ENCODE measurements at places on chromosomes 5 and 9.

GRCh38 chr5:91928754-91929521, 545.8 kb upstream of the ARRDC3 start:
- DNase-seq = no peak

GRCh38 chr5:131394128-131394527, 130.3 kb downstream of the CDC42SE2 start:
- DNase-seq = no peak

DNA sequence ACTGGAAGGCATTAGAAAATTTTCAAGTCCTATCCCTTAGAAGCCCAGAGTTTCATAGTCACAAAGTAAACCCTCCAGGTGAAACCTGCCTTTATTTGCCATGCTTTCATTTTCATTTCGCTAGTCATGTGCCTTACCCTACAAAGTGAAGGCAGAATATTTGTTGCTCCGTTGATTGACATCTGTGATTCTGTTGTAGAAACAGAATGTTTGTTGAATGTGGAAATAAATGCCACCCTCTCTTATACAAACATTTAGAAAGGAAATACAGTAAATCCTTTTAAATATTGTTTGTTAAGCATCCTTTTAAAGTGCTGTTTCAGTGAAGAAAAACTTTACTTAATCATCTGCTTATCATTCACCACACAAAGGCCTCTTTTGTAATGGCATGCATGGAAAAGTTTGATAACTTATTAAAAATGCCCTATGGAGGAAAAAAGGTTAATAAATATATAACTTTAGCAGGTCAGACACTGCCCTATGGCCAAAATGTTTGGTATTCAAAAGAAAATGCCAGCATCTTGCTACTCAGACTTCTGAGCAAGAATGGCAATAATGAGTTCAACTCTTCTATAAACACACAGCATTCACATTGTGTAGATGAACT, 34.3 kb upstream of the CAST start:
- DNase-seq = no peak

- no peak for DNase-seq
These were observed 49.7 kb upstream of the GRAMD2B start for GRCh38 chr5:126373375-126374108.

DNA sequence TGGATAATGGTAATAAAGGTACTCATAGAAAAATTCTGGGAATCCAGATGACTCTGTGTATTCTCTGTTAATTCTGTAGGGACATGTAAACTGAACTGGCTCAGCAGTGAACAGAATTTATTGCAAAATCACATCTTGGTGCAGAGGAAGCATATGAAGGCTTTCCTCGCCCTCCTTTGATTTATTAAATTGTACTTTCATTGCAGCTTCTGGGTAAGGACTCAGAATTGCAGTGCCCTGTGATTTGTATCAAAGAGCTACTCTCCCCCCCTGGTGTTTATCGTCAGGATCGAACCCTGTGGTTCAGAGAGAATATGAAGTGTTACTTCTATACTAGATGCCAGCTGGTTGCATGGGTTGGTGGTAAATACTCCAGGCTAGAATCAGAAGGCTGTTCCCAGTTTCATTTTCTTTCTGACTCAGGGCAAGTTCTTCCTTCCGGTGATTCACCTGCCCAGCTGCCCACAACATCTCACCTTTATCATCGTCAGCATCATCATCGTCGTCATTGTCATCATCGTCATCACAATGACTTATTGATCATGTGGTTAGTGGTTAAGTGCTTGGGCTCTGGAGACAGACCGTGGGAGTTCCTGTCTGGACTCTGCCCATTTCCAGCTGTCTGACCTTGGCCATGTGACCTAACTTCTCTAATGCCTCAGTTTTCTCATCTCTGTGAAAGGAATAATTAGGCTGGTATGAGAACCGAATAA, 238.8 kb downstream of the ARHGAP26 start:
- no peak for DNase-seq

DNA sequence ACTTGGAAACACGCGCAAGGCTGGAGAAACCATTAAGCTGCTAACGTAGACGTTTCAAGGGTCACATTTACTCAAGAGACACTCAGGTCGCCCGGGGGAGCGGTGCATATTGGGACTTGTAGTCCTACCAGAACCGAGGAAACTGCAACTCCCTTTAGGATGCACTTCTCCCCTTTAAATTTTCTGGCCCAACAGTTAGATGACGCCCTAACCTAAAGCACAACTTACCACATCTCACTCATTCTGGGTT, 384 bp upstream of the DMXL1 start:
- peak; percentile 72 for DNase-seq

- DNase-seq = no peak
These were observed 126.0 kb upstream of the ERCC6L2 start for GRCh38 chr9:95749493-95749892.

GRCh38 chr5:150655221-150655620, 5.8 kb upstream of the MYOZ3 start:
- DNase-seq = no peak

DNA sequence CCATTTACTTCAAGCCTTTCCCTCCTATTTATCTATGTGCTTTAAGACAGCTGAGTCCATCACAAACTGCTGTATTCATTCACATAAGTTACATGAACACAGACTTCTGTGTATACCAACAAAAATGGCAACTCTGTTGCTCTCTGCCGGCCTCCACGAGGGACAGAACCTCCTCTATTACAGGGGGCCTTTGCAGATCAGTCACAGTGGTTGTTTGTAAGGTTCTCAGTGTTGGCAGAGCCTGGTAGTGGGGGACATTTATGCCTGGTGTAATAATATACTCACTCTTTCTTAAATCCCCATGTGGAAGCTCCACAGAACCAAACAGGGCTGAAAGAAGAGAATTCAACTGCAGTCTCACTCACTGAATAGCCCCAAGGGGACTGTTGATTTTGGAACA, 76.5 kb downstream of the SLC1A1 start:
- DNase-seq = no peak

DNA sequence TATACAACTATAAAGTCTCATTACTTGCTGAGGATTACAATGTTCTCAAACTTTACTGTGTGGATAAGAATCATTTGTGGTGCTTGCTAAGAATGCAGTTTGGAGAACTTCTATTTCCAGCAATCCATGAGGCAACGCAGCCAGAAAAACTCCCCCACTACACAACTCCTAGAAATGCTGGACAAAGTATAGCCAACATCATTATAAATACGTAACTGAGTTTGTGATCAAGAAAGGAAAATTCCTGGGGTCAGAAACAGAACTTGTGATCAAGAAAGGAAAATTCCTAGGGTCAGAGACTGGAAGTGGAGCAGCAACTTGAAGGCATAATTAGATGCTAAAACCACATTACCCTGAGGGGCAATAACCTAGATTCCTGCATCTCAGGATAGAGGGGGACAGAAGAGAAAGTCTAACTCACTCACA, 81.1 kb downstream of the MAT2B start:
- DNase-seq = no peak

- DNase-seq = no peak
These were observed 59.3 kb upstream of the RNU6ATAC start for GRCh38 chr9:134223591-134224122.

GRCh38 chr9:81489046-81489445, 200.3 kb downstream of the TLE1 start:
- DNase-seq = no peak

DNA sequence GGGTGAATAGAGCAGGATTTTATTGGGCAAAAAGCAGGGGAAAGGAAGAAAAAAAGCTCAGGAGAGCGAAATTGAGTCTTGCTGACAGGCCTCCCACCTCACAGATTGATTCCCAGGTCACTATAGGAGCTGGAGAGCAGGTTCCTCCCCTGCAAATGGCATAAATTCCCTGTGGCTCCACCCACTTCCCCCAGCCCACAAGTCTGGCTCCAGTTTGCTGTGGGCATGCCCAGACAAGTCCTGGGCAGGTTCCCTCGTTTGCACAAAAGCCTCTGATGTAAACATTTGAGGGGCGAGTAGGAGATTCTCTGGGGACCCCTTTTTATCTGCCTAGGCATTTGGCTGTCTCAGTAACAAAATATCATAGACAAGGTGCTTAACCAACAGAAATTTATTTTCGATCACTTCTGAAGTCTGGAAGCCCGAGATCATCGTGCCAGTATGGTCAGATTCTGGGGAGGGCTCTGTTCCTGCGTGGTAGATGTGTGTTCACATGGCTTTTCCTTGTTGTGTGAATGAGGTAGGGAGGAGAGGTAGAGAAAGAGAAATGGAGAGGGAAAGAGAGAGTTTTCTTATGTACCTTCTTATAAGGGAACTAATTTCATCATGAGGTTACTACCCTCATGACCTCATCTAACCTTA, 614.5 kb downstream of the MAT2B start:
- no peak for DNase-seq

DNA sequence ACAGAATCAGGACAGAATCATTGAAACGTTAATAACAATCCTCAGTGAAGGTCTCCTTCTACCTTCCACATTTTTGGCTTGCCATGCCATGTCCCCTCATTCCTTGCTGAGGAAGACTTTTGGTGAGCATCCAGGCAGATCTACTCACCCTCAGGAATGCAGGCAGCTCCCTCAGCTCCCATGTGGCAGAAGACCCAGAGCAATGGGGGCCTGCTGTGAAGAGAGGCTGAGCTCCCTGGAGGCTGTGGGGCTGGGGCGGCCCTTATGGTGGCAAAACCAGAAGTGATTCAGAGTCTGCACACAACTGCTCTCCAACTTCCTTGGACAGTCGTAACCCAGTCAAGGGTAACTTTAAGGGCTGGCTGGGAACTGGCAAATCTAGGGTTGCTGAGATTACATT, 247.2 kb upstream of the EFNA5 start:
- no peak for DNase-seq

GRCh38 chr9:40928803-40929487, 199.5 kb downstream of the FOXD4L6 start:
- DNase-seq = no peak

- peak; percentile 40 for DNase-seq
These were observed 13.1 kb downstream of the DIAPH1 start for GRCh38 chr5:141605523-141606277.

DNA sequence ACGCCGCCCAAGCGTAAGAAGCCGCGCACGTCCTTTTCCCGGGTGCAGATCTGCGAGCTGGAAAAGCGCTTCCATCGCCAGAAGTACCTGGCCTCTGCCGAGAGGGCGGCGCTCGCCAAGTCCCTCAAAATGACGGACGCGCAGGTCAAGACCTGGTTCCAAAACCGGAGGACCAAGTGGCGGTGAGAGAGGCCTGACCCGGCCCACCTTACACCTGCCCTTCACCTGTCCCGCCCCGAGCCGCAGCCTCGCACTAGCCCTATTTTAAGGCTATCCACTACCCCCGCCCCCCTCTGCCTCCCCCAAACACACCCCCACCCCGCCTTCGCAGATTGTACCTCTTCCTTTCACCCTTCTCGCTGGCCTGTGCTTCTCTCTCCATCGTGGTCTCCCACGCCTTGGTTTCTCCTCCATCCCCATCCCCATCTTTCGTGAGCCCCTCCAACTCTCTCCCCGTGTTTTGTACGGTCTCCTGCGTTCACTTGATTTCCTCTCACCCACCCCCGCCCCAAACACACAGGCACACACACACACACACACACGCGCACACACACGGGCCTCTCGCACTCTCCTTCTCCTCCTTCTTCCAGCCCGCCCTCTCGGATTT, 1.3 kb downstream of the TLX3 start:
- DNase-seq = no peak

DNA sequence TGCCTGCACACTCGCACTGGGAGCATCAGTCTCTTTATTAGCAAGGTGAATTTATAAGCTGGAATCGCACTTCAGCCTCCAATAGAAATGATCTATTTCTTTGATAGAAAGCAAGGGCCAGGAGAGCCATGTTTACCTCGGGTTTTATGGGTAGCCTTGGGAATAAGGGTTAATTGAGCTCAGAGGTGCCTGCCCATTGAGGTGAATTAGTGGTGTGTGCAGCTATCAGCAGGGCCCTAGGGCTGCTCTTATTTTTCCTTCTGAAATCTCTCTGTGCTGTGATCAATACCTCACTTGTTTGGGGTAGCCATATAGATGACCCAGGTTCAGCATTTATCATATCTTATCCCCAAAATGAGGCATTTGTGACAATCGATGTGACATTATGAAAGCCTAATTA, 297.8 kb downstream of the EBF1 start:
- no peak for DNase-seq

DNA sequence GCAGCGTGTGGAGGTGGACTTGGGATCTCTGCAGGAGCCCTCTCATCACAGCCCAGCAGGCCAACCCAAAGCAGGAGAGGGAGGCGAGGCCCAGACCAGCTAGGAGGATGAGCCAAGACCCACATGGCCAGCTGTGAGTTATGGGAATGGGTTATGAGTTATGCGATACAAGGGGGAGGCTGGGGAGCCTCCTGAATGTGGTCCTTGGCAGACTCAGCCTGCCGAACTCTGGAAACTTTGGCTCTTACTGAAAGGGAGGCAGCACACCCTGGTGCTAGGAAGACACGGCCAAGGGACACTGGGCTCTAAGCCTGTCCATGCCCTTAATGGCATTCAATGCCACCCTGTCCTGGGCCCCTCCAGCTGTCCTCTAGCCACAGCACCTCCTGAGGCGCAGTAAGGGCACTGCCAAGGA, 7.7 kb upstream of the VAV2 start:
- DNase-seq = no peak

DNA sequence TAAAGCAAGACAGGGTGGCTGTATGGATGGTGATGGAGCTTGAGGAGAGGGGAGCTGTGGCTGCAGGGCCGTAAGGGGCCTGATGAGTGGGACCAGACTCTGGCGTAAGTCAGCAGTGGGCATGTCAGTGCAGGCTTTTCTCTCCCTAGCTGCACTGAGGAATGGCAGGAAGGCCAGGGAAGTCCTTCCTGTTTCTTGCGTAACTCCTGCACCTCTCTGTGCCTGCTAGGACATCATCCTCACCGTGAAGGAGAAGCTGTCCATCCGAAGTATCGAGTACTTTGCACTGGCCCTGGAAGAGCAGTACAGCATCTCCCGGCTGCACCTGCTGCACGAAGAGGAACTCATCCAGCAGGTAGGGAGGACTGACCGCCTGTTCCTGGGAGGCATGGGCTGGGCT, 24.1 kb upstream of the TRMT10B start:
- DNase-seq = no peak

DNA sequence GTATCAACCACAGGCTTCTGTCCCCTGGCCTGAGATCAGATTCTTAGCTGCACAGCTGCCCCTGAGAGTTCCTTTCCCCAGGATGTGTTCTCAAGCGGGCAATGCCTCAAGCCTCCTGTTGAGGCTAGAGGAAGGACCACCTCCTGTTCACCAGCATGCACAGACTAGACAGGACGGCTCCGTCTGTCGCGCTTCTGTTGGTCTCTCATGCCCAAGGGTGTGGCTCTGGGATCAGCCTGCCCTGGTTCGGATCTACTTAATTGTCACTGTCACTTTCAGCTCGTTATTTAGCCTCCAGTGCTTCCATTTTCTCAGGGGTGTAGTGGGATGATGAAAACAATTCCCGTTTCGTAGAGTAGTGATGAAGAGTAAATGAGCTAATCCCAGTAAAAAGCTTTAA, 103.1 kb downstream of the KCNIP1 start:
- DNase-seq = no peak

DNA sequence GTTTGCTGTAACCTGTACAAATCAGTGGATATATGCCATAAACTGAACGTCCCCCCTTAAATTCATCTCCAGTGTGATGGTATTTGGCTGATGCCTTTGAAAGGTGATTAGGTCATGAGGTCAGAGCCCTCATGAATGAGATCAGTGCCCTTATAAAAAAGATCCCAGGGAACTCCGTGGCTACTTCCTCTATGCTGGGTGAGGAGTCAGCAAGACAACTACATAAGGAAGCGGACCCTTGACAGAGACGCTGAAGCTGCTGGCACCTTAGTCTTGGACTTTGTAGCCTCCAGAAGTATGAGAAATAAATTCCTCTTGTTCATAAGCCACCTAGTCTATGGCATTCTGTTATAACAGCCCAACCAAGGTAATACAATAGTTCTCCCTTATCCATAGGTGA, 215.1 kb upstream of the ZNF608 start:
- DNase-seq = no peak

All from KG1 (cell line).